ENCODE measurements at places on chromosomes 1 and 21.

- DNase-seq: no peak
These were observed 143.5 kb downstream of the SYT14 start for GRCh38 chr1:210081494-210081893.

DNA sequence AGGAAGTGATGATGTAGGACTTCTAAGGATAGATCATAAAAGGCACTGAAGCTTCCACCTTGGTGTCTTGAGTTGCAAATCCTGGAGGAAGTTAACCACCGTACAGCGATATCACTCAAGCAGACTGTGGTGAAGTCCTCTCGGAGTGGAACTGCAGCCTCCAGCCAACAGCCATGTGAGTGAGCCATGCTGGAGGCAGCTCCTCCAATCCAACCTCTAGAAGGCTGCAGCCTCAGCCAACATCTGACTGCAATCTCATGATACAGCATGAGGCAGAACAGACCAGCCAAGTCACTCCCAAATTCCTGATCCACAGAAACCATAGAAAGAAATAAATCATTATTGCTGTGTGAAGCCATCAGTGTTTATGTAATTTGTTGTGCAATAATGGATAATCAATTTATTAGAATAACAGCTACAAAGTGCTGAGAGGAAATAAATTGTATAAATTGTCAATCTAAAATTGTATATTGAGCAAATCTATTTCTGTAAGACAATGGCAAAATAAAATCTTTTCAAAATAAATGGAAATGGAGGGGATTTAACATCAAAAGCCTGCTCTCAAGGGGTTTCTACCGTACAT is 65.0 kb downstream of the PRSS38 start:
- no peak for DNase-seq

DNA sequence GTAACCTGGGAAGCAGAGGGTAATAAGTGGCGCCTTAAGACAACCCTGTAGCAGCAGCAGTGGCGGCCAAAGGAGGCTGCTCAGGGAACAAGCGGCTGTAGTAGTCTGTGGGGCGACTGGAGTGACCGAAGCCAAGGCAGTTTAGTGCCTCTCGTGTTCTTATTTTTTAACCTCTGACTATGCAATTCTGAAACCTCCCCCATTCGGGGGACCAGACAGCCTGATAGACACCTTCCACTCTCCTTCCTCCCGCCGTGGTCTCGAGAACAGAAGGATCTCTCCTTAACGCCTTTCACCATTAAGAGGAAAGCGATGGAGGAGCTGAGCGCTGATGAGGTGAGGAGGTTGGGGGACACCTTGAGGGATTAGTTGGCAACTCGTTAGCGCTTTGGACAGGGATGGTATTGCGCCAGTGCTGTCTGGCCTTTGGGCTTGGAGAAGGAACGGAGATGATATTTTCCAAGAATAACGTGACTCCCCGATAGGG is 644 bp downstream of the UBE4B start:
- no peak for DNase-seq

DNA sequence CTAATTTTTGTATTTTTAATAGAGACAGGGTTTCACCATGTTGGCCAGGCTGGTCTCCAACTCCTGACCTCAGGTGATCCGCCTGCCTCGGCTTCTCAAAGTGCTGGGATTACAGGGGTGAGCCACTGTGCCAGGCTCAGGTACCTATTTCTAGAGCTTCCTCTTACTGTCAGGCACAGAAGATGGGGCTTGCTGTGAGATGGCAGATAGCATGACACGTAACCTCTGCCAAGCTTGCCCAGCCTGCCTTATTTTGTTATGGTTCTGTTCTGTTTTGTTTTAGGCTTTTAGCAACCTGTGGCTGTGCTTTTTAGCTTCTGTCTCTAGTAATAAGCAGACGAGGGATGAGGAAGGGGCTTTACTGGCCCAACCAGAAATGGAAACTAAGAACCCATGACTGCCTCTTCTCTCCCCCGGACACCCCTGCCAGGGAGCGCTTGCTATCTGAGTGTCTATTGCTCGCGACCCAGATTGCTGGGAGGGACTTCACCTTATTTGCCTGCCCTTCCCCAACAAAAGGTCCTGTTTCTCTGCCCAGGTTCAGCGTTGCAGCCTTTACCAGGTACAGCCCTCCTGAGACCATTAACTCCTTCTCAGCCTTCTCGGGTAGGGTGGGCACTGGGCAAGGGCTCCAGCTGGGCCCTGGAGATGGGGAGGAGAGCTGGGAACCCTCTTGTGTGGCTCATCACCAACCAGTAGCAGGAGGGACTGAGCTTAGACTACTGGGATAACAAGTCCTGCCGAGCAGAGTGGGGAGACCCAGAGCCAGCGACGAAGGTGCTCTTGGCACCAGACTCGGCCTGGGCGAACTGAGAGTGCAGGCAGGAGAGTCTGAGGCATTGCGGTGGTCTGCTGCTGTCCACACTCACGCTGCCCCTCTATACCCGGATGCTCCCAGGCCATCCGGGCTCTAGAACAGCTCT is 13.5 kb upstream of the LGR6 start:
- DNase-seq: no peak

- DNase-seq: peak; percentile 33
These were observed 503.5 kb upstream of the PKN2 start for GRCh38 chr1:88180449-88181108.

DNA sequence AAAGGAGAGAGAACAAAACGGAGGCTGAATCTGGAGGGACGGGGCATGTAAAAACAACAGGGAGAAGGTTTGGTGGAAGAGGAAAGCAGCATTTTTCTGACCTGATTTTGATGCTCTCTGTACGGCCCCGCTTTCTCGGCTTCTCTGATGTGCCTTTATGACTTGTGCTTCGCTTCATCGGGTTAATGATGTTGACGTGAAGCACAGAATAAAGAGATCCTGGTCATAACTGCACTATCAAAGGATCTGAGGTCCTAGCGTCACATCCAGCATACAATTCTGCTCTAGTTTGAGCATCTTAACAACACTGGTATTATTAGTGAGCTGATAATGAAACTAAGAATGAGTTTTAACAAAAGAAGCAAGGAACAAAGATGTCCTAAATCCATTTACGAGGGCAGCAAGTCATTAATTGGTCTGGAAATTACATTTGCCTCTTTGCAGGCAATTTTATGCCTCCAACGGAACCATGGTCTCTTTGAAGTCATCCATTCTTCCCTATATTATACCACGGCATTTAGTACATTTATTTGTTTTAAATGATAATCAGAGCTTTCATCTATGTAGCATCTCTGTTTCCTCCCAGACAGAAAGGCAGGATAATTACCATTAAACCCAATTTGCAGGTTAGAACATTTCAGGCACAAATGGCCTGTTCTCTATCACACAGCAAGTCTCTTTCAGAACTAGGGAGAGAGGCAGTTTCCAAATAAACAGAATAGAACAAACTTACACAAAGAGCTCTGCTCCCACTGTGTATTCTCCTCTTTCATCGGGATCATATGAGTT is 45.3 kb upstream of the B3GALNT2 start:
- no peak for DNase-seq

- no peak for DNase-seq
These were observed 3.0 kb upstream of the MAN1A2 start for GRCh38 chr1:117364240-117364639.

GRCh38 chr1:236051242-236051791 is 13.6 kb downstream of the NID1 start:
- no peak for DNase-seq

- DNase-seq: no peak
These were observed 87.3 kb downstream of the TBX15 start for GRCh38 chr1:118900643-118901440.

GRCh38 chr1:60415696-60416095 is 342.1 kb upstream of the C1orf87 start:
- DNase-seq: no peak

GRCh38 chr1:236836157-236836556 is 41.1 kb downstream of the MTR start:
- DNase-seq: no peak

- no peak for DNase-seq
These were observed 44.9 kb downstream of the ZNHIT6 start for GRCh38 chr1:85663382-85663781.

GRCh38 chr1:67734323-67734690 is 49.3 kb downstream of the GADD45A start:
- DNase-seq: no peak

- DNase-seq: no peak
These were observed 28.2 kb upstream of the CTSK start for GRCh38 chr1:150836129-150836773.

DNA sequence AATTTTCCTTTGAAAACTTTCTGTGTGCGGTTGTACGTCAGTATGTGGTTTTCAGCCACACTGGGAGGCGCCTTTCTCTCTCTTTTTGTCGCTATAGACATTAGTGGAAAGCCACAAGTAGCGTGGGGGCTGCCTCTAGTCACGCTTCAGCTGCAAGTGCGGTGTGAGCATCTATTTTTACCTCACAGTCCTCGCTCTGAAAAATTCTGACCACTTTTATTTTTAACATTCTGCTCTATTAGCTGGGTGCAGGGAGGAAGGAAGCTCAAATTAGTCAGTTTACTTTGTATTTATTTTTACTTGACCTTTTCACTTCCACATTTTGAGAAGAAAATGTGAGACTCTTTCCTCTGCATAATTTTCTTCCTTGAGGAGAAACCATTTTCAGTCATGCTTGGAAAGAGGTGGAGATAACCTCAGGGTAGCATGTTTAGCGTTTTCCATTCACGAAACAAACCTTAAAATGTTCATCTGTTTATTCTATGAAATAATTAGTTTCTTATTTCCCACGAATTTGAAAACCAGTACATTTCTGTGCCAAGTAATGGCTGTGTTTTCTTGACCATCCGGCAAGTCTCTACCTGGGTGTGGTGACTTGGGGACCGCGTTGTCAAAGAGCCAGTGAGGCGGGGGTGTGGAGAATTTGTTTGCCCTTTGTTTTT is 35.6 kb downstream of the ADARB1 start:
- peak; percentile 24 for DNase-seq

GRCh38 chr1:6984536-6984935 is 199.3 kb downstream of the CAMTA1 start:
- no peak for DNase-seq

- no peak for DNase-seq
These were observed 6.4 kb downstream of the C1orf116 start for GRCh38 chr1:207026104-207026534.

DNA sequence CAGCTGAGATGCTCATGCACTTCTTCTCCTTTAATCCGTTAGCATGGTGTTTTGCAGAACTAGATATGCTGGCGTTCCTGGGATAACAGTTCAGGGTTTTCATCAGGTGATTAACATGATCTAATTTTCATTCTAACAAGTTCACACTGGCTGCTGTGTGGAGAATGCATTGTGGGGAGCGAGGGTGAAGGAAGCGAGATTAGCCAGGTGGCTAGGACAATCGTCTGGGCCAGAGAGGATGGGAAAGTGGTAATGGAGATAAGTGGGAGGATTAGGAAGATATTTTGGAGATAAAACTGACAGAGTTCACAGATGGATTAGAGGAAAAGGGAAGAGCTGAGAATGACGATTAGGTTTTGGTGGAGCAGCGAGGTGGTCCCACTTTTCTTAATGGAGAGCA is 138.1 kb upstream of the MAGI3 start:
- DNase-seq: no peak

- DNase-seq: peak; percentile 65
These were observed at the start of gene ZNF496 for GRCh38 chr1:247331525-247332214. ZNF496 (minus strand) TSS chr1:247331867; CDS start chr1:247329578, 2,289 bp downstream.

GRCh38 chr1:89608319-89608983 is 24.5 kb upstream of the LRRC8C start:
- DNase-seq: peak; percentile 96

DNA sequence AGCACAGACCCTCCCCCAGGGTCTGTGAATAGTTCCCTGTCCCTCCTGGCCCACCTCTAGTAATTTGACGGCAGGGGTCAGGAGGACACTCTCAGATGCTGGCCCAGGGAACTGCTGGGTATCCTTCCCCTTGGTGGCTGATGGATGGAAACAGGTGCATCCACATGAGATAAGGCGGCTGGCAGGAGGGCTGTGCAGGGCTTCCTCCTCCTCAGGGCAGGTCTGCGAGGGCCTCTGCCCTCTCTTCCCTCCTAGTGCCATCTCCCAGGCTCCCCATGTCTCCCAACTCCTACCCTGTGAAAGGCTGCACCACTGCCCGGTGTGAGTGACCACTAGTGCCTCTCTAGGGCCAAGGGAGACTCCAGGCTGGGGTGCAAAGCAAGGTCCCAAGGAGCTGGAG is 123.9 kb downstream of the GLIS1 start:
- no peak for DNase-seq

- DNase-seq: no peak
These were observed 363.0 kb upstream of the DUSP10 start for GRCh38 chr1:222104694-222105392.

GRCh38 chr1:64235181-64235580 is 31.8 kb downstream of the UBE2U start:
- no peak for DNase-seq

GRCh38 chr21:28833182-28833581 is 159.5 kb downstream of the LTN1 start:
- DNase-seq: no peak

- DNase-seq: no peak
These were observed 758 bp downstream of the RAD54L start for GRCh38 chr1:46248122-46248920.

GRCh38 chr1:45753248-45754037 is 3.0 kb upstream of the IPP start:
- no peak for DNase-seq

- no peak for DNase-seq
These were observed 44.9 kb downstream of the CAPN9 start for GRCh38 chr1:230791986-230792564.

DNA sequence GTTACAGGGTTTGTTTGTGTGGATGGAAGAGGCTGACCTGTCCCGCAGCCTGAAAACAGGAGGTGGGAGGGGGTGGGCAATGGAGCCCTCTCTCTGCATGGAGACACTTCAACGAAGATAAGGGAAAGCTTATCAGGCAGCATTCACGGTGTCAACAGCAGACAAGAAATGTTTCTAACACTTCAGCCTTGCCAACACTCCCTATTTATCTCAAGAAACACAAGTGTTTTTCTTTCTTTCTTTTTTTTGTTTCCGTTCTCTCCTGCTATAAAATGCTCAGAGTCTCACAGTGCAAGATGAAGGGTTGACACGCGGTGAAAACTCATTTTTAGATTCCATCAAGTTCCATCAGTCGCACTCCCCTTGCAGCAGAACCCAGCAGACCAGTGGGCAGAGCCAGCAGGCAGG is 594.4 kb downstream of the MATN1 start:
- DNase-seq: no peak

DNA sequence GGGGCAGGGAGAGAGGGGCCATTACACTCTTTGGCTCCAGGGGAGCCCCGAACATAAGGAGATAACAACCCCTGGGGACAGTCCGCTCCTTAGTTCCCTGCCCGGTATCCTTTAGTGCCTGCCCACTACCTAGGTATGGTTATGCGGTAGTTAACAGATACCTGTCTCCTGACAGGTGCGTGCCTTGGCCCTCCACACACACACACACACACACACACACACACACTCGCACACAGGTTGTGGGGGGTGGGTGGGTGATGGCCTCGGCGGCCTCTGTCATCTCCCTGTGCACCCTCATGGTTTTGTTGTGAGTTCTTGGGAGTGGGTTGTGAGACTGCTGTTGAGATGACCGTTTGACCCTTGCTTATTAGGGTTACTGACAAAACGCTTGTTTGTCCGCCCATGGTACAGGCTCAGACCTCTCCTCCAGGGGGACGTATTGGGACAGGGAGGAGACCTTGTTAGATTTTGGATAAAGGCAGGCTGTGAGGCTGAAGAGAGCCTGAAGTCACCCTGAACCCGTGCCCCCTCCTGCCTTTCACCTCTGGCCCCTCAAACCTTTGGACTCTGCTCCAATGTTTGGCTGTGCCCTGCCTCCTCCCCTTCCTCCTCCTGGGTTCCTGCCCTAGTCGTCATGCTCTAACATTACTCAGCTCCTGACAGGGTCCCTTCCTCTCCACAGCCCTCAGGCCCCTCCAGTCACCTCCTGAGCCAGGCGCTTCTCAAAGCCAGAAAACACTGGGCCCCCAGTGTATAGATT is 979 bp downstream of the RASSF5 start:
- no peak for DNase-seq

- no peak for DNase-seq
These were observed 50.3 kb downstream of the NFASC start for GRCh38 chr1:204920967-204921366.

Data from CD4-positive, alpha-beta memory T cell (primary cell).